COR-L47 (cell line): ENCODE measurements at places on chromosomes 16 and 17.

DNA sequence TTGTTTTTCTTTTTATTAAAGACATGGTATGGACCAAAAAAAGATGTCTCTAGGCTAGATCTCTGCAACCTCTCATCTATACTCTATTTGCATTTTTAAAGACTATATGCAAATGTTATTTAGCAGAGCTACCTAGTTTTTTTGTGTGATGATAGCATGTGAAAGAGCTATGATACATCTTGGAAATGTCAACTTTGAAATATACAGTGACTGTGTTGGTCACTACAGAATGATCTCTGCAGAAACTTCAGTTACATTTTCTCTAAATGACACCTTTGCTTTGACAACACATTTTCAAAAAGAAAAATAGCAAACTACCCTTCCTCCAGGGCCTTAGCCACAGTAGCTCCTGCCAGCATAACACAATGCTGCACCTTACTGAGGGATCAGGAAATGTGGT, 86.6 kb downstream of the PRKCB start:
- DNase-seq: no peak

DNA sequence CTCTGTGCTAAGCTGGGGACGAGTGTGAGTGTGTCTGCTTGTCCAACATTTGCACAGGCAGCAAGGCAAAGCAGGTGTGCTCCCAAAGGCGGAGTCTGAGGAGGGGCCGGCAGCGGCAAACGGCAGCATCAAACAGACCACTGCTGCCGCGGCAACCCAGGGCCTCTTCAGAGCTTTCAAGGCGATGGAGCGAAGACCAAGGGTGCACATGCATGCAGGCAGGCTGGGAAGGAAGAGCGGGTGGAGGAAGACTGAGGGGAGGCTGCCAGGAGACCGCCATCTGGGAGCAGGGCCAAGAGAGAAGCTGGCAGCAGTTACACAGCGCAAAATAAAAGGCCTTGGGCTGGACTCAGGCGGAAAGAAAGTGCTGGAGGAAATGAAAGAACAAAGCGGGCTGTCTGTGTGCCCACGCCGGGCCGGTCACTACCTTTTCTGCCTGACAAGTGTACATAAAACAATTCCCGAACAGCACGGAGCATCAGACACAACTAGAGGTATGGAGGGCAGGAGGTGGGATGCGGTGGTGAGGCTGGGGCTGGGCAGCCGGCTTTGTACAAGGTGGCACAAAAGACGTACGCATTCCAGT, 8.5 kb downstream of the TIMM22 start:
- peak; percentile 45 for DNase-seq

- DNase-seq: peak; percentile 38
Measured at GRCh38 chr17:63476459-63476853, 405 bp upstream of the ACE start.

- DNase-seq: no peak
Measured at GRCh38 chr17:62597920-62598319, 29.6 kb upstream of the MRC2 start.

GRCh38 chr16:30092373-30093010, 768 bp upstream of the TBX6 start:
- DNase-seq: peak; percentile 7

- DNase-seq: no peak
Measured at GRCh38 chr16:88798772-88799455, 4.7 kb upstream of the CDT1 start.

DNA sequence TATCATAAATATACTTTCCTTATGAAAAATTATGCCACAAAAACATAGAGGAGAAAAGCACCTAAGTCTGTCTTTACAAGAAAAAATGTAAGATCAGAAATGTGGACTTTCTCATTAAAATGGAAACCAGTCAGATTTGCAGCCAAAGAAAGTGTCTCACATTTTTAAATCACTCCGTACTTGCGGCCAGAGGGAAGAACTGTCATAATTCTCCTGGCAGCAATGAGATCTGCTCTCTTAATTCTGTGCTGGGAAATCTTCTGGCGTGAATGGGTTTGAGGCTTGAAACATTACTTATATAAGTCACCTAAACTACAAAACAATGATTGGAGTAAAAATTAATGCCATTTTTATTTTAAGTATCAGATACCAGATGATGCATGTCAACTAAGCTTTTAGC, 10.7 kb downstream of the C16orf95 start:
- DNase-seq: no peak

DNA sequence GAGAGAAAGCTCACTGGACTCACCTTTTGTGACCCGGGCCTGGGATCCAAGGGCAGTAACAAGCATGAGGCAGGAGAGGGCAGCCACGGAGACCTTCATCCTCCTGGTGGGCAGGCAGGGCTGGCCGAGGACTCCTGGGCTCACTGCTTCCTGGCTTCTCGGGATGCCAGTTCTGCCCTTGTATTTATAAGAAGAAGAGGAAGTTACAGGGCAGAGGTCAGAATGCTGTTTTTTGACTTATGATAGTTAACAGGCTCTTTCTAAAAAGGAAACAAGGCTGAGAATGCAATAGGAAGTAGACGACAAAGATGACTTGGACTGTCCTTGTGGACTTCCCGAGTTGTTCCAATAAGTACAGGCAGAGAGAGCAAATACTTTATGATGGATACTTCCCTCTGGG, at the start of gene CCL23:
Gene CCL23 (minus strand): TSS at position 174 of the 400 bp plus-strand sequence. CDS start 75 bp downstream, at position 99.
- DNase-seq: no peak

GRCh38 chr17:39596543-39597267, 11.0 kb downstream of the NEUROD2 start:
- DNase-seq: no peak

DNA sequence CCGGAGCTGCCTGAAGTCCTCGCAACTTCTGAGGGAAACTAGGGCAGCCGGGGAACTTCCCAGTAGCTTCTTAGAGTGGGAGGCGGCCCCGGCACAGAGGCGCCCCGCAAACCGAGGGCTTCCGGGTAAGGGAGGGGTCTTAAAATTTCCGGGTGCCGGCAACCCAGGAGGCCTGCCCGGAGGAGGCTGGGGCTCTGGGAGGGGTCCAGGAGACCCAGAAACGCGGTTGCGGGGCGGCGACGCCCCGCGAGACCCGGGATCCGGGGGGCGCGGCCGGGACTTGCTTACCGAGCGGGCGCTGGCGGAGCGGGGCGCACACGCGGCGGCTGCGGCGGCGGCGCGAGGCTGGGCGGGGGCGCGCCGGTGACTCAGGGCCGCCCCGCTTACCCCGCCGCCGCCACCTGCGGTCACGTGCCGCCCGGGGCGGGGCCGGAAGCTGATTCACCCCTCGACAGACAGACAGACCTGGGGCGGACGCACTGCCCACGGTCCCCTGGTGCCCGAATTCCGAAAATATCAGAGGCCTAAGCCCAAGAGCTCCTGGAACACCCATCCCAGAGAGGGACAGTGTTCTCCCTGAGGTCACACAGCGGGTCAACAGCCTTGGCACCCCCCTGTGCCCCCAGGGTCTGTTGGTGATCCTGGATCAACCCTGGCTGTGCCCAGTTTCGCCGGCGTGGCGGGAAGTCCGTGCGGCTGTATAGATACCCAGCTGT, at the start of gene FAM83G:
Gene FAM83G (minus strand): TSS at position 344 of the 716 bp plus-strand sequence. CDS start 723 bp downstream, outside the sequence.
- DNase-seq: peak; percentile 18

DNA sequence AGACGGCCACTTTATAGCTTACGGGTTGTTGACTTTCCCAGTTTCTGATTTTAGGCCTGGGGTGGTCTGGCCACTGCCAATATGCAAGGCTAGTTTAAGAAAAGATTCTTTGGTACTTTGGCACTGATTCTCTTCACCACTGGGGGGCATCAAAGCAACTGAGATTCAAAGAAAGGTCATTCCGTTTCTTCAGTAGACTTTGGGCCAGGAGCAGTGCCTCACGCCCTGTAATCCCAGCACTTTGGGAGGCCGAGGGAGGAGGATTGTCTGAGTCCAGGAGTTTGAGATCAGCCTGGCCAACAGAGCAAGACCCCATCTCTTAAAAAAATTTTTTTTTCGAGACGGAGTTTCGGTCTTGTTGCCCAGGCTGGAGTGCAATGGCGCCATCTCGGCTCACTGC, 53.0 kb downstream of the RPA1 start:
- no peak for DNase-seq

- no peak for DNase-seq
Measured at GRCh38 chr16:88532434-88533241, 37.6 kb upstream of the ZC3H18 start.

GRCh38 chr17:28744104-28744971, 527 bp downstream of the TRAF4 start:
- DNase-seq: no peak
